ENCODE measurements at places on chromosomes 5 and 9. TPM values are rescaled to one million over a fixed set of nuclear protein-coding genes. Genes with fewer than 3 reads are reported as not detected.

Gene GPR151
- total RNA-seq, result not detected

Gene STPG3
- not detected for total RNA-seq

Gene ZDHHC11
- 18.2 TPM for total RNA-seq

Gene HAVCR1
- not detected for total RNA-seq

Gene ARID3C
- 0.26 TPM for total RNA-seq

Gene IFNA17
- total RNA-seq, result not detected

Gene AGXT2
- not detected for total RNA-seq

Gene RAD17
- total RNA-seq, result 25.1 TPM

Gene SLC25A25
- total RNA-seq, result 30.8 TPM

Gene ANKRD34B
- 0.18 TPM for total RNA-seq

Gene ORM2
- total RNA-seq, result not detected

Gene SPINK6
- 0.61 TPM for total RNA-seq

Gene PCDHB15
- total RNA-seq, result 1.6 TPM

Gene SPRY4
- 33.6 TPM for total RNA-seq

Gene RPL37
- total RNA-seq, result 4,634 TPM

Gene PLAC8L1
- not detected for total RNA-seq

Gene BRINP1
- total RNA-seq, result 0.13 TPM

Gene ZFP37
- total RNA-seq, result 1.3 TPM

Gene CAMSAP1
- total RNA-seq, result 14.7 TPM

Gene NUTM2F
- total RNA-seq, result not detected

Gene TAF1L
- not detected for total RNA-seq

Gene INSL4
- total RNA-seq, result 0.13 TPM

Gene MEF2C
- total RNA-seq, result 34.2 TPM

Gene PLPPR1
- total RNA-seq, result 0.16 TPM

Gene RECK
- 10.0 TPM for total RNA-seq

Gene LRRC70
- 1.5 TPM for total RNA-seq

Gene LOX
- 0.08 TPM for total RNA-seq

Gene LCN2
- total RNA-seq, result not detected

Gene ADAMTS19
- not detected for total RNA-seq

Gene DND1
- total RNA-seq, result 0.26 TPM

Gene REEP5
- total RNA-seq, result 32.4 TPM

Gene PRLR
- total RNA-seq, result 22.2 TPM

Gene RAPGEF1
- total RNA-seq, result 34.0 TPM

Gene CRAT
- total RNA-seq, result 9.4 TPM

Measured in SK-MEL-5 (cell line).